ENCODE measurements at places on chromosomes 4 and X.

DNA sequence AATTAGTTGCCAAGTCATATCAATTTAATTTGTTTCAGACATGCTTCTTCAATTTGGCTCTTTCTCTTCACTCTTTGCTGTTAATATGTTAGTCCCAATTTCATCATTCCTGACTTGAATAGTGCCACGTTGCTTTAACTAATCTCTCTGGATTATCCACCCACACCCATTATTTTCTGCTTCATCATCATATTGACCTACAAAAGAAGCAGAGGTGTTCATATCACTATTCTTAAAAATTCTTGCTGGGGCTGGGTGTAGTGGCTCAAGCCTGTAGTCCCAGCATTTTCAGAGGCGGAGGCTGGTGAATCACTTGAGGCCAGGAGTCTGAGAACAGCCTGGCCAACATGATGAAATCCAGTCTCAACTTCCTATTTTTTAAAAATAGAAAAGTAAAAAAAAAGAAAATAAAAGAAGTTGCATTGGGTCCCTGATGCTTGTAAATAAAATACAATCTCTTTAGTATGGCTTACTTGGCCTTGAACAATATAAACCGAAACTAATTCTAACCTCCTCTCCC lies 65.7 kb upstream of the KCNIP4 start:
- no peak for DNase-seq

DNA sequence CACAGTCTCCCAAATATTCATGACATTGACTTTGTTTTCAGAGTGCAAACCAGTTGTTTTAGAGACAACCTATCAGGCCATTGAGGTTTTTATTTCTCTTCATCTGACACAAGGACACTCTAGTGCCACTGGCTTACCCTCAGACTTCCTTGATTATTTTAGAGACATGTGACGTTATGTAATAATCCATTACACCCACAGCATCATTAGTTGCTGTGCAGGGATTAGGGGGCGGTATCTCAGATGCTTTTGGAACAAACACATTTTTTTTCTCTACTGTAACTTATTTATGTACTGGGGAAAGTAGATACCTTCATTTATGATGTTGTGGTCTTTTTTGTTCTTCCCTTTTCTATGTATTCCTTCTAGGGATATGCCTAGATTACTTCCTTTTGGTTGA lies 2293.1 kb downstream of the PCDH7 start:
- DNase-seq, result no peak

DNA sequence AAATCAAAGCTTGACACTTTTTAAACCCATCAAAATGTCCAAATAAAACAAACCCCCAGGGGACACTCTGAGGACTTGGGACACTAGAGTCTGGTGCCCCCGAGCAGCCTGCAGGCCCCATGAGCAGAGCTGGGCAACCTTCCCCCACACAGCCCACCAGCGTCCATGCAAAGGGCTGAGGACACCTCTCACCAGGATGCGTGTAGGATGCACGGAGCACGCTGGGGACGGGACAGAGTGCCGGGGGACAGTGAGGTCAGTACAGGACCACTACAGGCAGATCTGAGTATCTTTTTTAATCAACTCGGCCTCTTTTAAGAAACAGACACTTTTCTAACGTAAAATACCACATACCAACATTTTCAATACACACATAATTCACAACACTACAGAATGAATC lies 6.9 kb downstream of the GAK start:
- no peak for DNase-seq

GRCh38 chr4:5391492-5391891 lies 316.9 kb downstream of the EVC2 start:
- DNase-seq, result no peak

- no peak for DNase-seq
These were observed 715 bp downstream of the ZMAT1 start for GRCh38 chrX:101931136-101931487.

DNA sequence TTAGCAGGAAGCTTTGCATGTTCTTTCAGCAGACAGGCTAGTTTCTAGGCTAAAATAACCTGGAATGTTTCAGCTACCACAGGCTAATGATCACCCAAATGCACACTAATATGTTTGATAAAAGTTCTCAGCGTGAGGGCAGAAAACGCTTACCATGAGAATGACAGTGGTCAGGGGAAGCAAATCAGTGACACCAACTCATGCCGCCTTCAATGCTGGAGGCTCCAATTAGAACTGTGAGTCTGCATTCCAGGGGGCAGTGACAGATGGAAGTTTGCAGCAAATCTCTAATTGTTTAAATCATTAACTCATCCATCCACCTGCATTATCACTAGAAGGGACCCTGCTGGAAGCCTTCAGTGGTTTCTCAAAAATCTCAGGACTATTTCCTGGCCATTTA lies 43.2 kb downstream of the ANOS1 start:
- no peak for DNase-seq

DNA sequence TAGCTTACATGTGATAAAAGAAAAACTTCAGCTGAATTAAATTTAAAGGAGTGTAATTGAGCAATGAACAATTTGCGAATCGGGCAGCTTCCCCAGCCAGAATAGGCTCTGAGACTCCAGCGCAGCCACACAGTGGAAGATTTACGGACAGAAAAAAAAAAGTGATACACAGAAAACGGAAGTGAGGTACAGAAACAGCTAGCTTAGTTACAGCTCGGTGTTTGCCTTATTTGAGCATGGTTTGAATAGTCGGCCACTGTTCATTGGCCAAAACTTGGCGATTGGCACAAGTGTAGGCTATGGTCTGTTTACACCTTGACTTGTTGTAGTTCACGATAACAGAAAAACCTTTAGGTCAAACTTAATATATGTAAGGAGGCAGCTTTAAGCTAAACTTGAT lies 16.7 kb upstream of the SUPT20HL1 start:
- DNase-seq, result no peak

DNA sequence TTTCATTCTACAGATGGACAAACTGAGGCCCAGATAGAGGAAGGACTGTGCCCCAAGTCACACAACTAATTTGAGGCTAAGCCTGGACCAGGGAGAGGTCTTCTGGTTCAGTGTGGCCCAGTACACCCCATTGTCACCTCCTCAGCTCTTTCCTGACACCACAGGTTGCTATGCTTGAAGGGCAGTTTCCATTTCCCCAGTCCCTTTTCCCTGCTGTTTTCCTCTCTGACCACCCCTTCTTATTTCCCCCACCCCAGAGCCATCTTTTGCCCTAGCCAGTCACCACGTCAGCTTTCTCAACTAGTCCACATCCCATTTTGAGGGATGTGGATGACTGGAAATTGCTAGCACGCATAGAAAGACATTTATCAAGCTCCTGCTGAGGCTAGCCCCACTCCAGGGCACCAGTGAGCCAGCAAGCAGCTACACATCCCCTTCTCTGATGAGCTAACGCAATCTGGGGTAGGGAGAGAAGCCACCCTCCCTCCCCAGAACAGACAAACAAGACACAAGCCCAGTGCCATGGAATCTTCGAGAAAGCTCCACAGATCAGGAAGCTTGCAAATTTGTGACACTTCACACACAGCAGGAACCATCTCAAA lies 1.3 kb downstream of the GABRE start:
- no peak for DNase-seq

DNA sequence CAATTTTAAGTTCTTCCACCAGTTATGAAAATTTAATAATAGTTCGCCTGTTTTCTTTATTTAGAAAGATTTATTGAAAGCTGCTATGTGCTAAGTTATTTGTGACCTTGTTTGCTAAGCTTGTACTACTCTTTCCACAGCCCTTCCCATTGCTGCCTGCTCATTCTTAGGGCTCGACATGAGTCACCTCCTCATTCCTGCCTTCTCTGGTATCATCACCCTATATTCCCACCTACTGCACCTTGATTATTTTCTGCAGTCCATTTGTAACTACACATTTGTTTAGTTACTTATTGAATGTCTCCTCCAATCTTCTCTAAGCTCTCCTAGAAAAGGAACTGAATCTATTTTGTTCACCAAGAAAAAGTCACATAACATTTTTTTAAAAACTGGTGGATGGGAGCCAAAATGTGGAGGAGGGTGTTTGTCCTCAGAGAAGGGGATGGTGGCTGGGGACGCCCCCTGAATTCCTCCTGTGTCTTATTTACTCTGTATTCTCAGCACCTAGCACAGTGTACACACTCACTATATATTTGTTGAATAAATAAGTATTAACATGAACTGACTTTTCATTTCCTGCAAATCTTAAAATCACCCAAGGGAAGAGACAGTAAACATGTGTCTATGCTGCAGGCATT lies 3.7 kb upstream of the RAB9A start:
- no peak for DNase-seq

DNA sequence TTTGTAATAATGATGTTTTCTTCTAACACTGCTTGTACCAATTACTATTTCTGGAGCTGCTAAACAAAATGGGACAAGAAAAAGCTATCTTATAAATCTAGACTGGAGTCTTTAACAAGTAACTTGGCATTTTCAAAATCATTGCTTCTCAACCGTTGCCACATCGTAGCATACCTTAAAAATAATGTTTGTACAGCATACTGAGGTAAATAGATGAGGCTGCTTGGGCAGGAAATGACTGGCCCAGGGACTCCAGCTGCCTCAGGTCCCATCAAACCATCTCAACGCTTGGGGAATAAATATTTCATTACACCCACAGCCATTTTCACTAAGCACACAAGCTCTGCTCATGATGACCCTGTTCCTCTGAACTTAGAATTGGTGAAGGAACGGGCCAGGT lies 115.1 kb downstream of the SPANXA1 start:
- DNase-seq, result no peak

DNA sequence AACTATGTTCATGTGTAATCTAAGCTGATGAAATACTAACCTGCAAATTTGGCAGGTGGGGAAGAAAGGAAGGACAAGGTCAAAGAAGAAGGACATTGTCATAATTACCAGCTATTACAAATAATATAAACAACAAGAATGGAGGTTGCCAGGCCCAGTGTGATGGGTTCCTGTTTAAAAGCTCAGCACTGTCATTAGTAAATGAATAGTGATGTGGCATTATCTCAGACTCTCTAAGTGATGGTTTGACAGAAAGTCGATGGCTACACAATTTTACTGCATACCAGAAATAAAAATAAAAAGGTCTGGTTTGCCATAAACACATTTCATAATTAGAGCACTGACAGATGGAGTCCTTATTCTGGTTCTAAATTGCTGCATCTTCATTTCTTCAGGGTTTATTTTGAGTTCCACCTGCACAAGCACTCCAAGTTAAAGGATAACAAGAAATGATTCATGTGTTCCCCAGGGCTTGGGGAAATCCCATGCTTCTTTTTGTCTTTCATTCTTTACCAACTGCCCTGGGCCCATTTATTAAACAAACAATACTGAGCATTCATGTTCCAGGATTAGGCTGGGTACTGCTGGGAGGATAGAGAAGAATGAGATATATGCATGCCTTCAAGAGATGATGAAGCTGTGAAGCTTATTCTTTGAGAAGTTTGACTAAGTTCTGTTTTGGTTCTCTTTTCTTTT lies 367.8 kb upstream of the RASGEF1B start:
- no peak for DNase-seq

GRCh38 chrX:101079736-101080270 lies 1.1 kb downstream of the TMEM35A start:
- DNase-seq, result no peak

DNA sequence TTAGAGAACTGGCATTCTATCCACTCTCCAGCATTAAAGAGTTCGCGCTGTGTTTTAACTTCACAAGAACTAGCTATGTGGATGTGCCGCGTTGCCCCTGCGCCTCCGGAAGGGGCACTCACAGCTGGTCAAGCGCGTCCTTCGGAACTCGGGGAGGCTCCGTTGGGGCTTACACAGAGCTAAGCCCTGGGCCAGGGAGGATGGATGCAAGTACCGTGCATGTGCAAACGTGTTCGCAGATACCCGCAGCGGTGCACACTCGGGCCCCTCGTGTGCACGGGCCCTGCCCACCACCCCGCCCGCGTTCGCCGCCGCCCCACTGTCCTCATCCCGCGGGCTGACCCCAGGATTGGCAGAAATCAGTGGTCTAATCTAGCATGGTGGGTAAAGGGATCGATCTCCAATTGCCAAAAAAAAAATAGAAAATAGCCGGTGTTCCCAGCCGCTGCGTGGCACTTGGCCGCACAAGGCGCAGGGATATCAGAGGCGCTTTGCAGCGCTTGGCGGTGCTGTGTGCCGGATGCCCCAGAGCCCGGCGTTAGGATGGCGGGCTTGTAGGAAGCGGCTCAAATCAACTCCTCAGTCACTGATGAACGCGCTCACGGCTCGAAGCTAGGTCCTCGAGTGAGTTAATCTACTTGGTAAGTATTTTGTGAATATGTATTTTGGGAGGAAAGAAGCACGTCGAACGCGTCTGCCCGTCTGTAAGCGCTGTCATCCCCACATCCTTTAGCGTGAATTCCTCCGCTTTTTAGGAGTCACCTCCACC lies 989 bp upstream of the PCDH10 start:
- peak; percentile 77 for DNase-seq

DNA sequence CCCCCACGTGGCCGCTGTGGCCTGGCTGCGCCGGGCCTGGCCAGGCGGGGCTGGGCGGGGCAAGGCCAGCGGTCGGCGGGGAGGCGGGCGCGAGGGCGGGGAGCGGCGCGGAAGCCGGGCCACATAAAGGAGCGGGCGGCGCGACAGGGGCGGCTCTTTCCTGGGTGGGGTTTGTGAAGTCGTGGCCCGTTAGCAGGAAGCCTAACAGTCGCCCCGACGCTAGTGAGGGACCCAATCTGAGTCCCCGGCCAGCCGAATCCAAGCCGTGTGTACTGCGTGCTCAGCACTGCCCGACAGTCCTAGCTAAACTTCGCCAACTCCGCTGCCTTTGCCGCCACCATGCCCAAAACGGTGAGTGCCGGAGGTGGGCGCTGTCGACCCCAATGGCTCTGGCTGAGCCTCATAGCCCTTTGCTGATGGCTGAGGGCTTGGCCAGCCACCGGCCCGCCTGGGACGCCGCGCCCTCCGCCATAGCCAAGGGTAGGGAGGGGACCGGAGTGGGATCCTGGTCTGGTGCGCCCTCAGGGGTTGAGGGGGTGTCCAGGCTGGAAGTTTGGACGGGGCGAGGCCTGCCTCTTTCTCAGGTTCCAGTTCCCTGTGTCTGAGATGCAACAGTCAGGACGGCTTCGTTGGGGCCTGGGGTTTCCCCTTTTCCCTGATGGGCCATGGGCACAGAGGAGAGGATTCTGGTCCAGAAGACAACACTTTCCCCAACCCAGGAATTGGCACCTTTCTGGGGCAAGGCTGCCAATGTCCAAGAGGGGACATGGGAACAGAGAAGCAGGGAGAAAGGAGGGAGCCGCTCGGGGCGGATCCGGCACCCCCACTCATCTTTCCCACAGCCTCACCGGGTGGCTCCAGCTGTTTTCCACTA lies at the start of gene MSN:
TSS of gene MSN (plus strand) at position 152 of the 874 bp plus-strand sequence. CDS start at position 340, 188 bp downstream.
- peak; percentile 48 for DNase-seq

DNA sequence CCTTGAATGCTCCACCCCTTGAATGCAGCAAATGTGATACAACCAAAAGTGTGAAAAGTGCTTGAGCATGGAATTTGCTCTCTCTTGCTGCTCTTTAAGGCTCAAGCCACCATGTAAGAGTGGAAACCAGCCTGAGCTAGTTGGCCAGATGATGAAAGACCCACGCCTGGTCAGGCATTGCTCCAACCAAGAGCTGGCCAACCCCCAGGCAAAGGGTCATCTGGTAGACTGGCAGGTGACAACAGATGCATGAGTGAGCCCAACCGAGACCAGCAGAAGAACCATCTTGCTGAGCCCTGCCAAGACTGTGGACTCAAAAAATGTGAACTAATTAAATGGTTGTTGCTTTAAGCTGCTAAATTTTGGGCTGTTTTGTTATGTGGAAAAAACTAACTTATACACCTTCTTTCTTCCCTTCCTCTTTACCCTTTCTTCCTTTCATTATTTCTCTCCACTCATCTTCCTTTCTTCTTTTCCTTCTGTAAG lies 32.7 kb downstream of the ADGRG2 start:
- DNase-seq, result no peak

GRCh38 chr4:88963817-88964216 lies 93.2 kb downstream of the FAM13A start:
- peak; percentile 13 for DNase-seq

- no peak for DNase-seq
These were observed 47.9 kb downstream of the TRIM2 start for GRCh38 chr4:153252122-153252521.
